Stimulated activated CD8-positive, alpha-beta memory T cell treated with anti-CD3 and anti-CD28 coated beads, Interleukin-15, amount 100 ng/mL, for 48 hours (primary cell): ENCODE measurements at places on chromosomes 7 and 10.

GRCh38 chr10:672203-672602 is 17.3 kb downstream of the DIP2C start:
- no peak for DNase-seq

- DNase-seq: no peak
Observed at GRCh38 chr10:133268532-133268931, 8.1 kb downstream of the ADAM8 start.

DNA sequence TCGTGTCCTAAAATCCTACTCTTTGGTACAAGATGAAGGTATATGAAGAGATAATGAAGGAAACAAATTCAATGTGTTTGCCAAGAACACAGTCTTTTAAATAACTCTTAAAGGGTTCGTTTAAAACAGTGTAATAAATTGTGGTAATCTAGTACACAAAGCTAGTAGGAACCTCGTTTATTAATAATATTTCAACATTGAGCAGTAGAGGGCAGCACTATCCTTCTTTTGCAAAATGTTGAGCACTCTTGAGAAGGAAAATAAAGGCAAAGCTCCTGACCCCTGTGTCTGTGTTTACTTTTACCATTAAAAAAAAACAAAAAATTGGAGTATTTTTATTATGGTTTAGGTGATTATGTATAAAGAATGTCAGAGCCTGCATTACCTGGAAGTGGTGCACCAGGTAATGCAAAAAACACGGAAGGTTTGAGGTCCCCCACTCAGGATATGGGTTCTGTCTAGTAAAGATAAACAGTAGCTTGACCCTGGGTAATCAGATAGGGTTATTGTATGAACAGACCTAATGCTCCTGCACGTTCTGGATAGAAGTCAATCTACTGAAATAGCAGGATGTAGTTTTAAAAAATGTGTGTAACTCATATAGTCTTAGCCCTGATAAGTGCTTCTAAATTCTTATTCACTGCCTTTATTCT is 5.7 kb upstream of the GOT1 start:
- DNase-seq: no peak

DNA sequence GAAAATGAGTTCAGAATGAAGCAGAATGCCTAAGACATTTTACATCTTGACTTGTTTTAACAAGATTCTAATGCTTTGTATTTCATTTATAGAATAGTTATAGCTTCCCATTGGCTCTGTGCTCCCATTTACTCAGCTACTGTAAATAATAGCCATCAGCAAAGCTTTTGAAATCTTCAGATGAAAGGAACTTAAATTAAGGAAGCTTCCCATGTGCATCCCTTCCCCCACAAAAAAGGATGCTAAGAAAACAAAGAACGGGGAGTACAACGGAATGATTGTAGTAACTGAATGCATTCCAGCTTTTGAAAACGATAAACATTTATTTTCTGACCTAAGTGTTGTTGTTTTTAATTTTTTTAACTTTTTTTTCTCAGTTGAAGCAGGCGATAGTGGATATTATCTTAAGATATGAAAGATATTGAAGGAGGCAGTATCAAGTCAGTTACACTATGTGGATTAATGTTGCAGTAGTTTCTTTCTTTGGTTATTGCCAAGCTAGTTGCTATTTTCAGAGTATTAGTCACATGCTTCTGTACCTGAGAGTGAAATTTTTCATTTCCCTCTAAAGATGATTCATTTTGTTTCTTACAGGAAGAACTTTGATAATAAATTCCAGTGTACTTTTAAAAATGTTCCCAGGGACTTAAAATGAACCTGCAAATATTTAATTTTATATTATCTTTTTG is 129.2 kb downstream of the KCND2 start:
- DNase-seq: no peak
